HepG2 (cell line): ENCODE measurements at places on chromosomes 3 and 15.

DNA sequence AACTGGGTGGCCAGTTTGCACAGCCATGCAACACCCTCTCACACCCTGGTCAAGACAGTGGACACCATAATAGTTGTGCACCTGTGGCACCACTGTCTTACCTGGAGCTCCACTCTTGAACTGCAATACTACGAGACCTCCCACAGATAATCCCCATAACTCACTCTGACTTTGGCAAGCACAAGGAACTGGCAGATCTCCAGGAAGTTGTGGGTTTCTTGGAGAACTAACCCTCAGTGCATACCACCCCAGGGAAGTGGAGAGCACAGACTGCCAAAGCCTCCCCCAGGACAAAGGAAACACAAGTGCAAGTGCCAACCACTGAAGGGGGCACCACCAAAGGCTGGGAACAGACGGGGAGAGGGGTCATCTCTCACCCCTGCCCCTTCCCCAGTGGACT, 318.6 kb downstream of the SUCLG2 start:
- no peaks in the 10 kb centered on the region for H3K4me1 ChIP-seq
- no peak for DNase-seq
- H3K27ac ChIP-seq, result no peak overlapping the region
- H3K36me3 ChIP-seq, result no peaks in the 10 kb centered on the region

DNA sequence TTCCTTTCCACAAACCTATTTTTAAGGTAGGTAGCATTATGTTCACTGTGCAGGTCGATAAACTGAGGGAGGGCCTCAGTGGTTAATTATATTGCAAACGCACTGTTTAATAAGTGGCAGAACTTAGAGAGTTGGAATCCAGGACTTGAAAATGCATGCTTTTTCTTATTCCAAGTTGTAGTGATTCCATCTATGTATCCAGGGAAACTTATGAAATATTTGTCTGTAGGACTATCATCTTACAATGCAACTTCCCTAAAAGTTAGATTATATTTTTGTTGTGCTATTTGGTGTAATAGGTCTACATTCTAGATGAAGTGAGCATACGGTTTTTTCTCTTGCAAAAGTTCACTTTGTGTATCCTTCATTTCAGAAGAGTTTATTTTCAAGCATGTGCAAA, 419.5 kb downstream of the NAALADL2 start:
- H3K27ac ChIP-seq, result no peak overlapping the region
- H3K36me3 ChIP-seq, result no peaks in the 10 kb centered on the region
- DNase-seq, result no peak
- no peaks in the 10 kb centered on the region for H3K4me1 ChIP-seq

DNA sequence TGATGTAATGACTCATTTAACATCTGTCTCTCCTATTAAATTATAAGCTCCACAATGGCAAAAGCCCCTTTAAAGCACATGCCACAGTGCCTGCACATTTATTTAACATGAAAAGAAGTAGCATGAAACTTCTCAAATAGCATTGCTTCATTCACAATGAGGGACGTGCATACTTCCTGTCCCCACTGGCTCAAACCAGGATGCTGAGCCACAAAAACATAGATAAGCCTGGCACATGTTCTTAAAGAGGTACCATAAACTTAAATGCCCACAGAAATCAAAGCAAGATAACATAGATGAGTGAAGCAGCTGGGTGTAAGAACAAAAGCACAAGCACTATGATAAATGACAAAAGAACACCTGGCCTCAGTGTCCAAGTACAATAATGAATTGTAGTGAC, 3.8 kb downstream of the TP53BP1 start:
- no peak for DNase-seq
- H3K4me1 ChIP-seq, result peaks cover 18% of the 10 kb centered on the region
- H3K27ac ChIP-seq, result no peak overlapping the region
- no peak overlapping the region for H3K4me3 ChIP-seq
- peaks cover 5% of the 10 kb centered on the region for H3K36me3 ChIP-seq

DNA sequence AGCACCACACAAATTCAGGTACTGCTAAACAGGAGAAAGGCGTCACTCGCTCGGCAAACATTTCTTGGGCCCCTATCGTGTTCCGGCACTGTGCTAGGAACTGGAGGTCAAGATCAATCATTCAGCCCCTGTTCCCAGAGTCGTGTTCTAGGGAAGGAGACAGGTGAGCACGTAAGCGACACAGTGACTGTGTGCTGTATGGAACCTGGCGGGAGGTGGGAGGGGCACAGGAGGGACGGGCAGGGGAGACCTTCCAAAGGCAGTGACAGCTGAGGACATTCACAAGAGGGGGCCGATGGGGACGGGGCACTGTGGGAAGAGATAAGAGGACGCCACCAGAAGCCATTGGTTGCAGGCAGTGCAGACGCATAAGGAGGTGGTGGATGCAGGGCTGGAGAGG, 32.2 kb downstream of the BDH1 start:
- H3K27me3 ChIP-seq, result no peaks in the 10 kb centered on the region
- no peaks in the 10 kb centered on the region for H3K36me3 ChIP-seq
- peaks cover 61% of the 10 kb centered on the region for H3K4me1 ChIP-seq
- no peak overlapping the region for H3K4me3 ChIP-seq
- no peak for DNase-seq

DNA sequence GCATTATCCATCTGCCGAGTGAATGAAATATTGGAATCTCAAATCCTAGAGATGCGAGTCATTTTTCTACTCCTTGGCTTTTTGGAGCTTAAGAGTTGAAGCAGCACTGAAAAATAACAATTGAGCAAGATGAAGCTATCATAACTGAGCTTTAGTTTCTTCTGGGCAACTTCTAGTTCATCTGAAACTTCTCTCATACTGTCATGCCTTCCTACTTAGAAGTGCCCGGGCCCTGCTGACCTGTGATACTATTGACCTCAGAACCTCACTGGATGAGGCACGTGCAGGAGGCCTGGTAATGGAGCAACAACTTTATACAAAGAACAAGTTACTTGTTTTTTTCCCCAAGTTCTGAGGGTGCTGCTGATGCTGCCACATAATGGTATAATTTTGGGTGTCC, 48.5 kb upstream of the P3H2 start:
- H3K4me1 ChIP-seq, result no peaks in the 10 kb centered on the region
- DNase-seq, result no peak
- H3K36me3 ChIP-seq, result no peaks in the 10 kb centered on the region
- H3K27me3 ChIP-seq, result no peaks in the 10 kb centered on the region
- no peak overlapping the region for H3K4me3 ChIP-seq
- H3K27ac ChIP-seq, result no peak overlapping the region

- H3K27ac ChIP-seq, result no peak overlapping the region
- DNase-seq, result no peak
- H3K4me1 ChIP-seq, result no peaks in the 10 kb centered on the region
- H3K36me3 ChIP-seq, result no peaks in the 10 kb centered on the region
Measured at GRCh38 chr3:127157171-127157828, 35.6 kb upstream of the PRR23E start.
